GDM1 (cell line): ENCODE measurements at places on chromosomes 2 and 18.

DNA sequence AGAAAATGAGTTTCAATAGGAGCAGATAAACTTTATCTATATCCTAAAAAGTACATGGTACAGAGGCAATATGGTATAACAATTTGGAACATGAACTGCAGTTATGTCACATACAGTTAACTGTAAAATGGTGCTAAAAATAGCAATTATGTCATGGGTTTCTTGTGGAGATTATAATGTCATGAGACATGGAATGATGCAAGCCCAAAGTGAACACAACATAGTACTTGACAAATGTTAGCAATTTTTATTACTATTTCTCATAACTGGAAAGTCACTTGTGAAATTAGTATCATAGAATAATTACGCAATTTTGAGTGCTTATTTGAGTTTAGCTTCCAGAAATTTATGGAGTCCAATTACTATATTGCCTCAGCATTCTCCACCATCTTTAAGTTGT, 1263.4 kb downstream of the DSC3 start:
- DNase-seq: no peak

DNA sequence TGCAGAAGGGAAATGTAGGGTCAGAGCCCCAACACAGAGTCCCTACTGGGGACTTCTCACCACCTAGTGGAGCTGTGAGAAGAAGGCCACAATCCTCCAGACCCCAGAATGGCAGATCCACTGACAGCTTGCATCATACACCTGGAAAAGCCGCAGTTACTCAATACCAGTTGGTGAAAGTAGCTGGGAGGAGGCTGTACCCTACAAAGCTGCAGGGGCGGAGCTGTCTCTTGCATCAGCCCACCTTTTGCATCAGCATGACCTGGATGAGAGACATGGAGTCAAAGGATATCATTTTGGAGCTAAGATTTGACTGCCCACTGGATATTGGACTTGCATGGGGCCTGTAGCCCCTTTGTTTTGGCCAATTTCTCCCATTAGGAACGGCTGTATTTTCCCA, 237.3 kb downstream of the CALCRL start:
- DNase-seq: no peak

- DNase-seq: peak; percentile 98
Measured at GRCh38 chr2:60100034-60100433, 453.4 kb downstream of the BCL11A start.

DNA sequence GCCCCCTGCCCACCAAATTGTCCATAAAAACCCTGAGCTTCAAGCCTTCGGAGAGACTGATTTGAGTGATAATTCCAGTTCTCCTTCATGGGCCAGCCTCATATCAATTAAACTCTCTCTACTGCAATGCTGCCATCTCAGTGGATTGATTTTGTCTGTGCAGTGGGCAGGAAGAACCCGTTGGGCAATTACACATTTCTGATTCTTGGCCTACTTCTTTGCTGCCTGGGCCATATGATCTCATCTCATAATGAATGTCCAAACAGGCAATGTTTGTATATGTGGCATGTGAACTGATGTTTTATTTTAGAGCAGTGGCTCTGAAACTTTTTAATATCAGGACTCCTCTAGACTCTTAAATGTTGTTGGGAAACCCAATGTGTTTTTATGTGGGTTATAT, 101.2 kb upstream of the SLC38A11 start:
- DNase-seq: no peak

DNA sequence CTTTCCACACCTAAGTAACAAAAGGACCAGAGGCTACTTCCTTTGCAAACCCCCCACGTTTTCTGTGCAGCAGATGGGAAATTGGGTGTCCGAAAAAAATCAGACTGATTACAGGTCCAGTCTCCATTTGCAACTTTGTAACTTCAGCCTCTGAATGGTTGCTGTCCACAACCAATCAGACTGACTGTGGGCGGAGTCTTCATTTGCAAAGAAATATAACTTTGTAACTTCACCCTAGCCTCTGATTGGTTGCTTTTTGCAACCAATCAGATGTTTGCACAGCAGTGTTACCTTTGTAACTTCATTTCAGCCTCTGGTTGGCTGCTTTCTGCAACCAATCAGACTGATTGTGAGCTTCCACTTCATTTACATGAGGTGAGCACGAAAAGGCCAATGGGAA, 27.8 kb upstream of the CACNB4 start:
- DNase-seq: no peak

DNA sequence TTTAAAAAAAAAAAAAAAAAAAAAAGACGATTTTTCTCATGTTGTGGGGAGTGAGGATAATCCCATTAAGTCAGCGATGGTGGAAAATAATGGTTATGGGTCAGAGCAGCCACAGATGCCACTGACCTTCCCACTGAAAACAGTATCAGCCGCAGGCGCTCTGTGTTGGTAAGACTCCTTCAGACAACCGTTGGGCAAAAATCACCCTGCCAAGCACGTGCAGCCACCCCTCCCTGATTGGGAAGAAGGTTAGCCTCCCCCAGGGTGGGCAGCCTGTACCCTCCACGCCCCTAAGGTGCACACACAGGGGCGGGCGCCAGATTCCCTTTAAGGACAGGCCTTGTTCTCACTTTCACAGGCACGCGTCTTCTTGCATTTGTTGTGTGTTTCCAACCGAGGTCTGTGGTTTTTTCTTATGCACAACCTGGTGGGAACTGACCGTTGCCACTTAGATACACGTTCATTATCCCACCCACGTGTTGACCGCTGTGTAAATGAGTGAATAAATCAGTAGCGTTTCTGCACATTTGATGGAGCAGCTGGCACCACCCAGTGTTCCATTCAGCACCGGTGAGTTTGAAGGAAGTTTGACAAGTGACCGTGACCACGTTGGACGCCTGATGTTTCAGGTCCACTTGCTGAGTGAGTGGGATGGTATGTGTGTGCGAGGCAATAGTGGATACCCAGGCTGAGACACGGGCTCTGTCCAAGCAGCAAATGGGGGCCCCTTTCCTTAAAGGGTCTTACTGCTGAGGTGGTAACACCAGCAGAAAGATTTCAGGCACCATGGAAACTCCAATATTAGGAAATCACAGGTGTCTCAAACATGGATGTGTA, 197.8 kb downstream of the GBX2 start:
- no peak for DNase-seq

DNA sequence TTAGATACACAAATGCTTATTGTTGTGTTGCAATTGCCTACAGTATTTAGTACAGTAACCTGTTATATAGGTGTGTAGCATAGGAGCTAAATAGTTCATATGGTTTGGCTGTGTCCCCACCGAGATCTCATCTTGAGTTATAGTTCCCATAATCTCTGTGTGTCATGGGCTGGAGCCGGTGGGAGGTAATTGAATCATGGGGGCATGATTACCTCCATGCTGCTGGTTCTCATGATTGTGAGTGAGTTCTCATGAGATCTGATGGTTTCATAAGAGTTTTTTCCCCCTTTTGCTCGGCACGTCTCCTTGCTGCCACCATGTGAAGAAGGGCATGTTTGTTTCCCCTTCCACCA, 190.5 kb upstream of the SESTD1 start:
- no peak for DNase-seq
